Kidney epithelial cell (primary cell): ENCODE measurements at places on chromosomes 4 and X. TPM values are rescaled to one million over a fixed set of nuclear protein-coding genes. Genes with fewer than 3 reads are reported as not detected.

- DNase-seq = no peak
These were observed 10.8 kb downstream of the CTBP1 start for GRCh38 chr4:1237981-1238675.

GRCh38 chrX:16695079-16695676, 17.3 kb downstream of the CTPS2 start:
- no peak for DNase-seq

The ERAS gene
- total RNA-seq = not detected in 2 replicates

DNA sequence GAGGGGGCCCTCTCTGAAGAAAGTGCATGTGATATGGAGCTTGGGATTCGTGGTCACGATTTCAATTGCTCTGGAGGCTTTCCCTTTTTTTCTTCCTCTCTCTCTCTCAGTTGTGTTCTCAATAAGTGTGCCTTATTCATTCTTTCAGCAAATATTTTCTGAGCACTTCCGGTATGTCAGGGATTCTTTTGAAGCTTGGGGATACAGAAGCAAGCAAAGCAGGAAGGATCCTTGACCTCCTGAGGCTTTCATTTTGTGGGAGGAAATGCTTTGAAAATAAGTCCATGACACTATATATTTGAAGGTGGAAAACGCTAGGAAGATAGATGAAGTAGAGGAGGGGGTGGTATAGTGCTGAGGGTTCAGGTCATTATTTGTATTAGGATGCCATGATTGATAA, 12.6 kb upstream of the GABRE start:
- no peak for DNase-seq

DNA sequence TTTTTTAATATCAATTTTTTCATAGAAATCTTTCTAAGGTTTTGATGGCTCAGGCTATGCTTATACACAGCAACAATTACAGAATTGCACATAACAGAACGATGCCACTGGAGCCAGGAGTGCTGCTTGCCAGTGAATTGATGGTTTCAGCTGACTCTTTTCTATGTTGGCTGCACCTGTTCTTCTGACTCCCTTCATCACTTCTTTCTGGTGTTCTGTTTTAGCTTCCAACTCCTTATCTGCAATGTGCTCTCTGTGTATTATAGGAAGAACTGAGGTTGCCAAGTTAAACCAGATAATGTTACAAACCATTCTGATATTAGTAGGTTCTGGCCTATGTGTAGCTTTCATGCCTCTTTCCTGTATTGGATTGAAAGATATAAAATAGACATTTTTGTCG, 11.6 kb upstream of the VEGFD start:
- DNase-seq = no peak

GRCh38 chr4:19514276-19515070, 737.2 kb upstream of the SLIT2 start:
- DNase-seq = no peak

The MAGEB2 gene
- total RNA-seq = not detected in 2 replicates

DNA sequence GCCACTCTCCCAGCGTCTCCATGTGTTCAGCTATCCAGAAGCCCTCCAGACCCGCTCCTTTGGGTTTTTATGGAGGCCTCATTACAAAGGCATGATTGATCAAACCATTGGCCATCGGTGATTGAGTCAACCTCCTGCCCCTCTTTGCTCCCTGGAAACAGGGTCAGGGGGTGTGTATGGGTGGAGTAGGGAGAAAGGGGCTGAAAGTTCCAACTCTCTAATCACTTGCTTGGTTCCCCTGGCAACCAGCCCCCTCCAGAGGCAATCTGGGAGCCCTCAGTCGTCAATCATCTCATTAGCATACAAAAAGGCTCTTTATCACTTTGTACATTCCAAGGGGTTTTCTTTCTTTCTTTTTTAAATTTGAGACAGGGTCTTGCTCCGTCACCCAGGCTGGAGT, 2.3 kb downstream of the TRIM2 start:
- no peak for DNase-seq

- no peak for DNase-seq
These were observed 1156.1 kb downstream of the FAT4 start for GRCh38 chr4:126470862-126471261.

The SEL1L3 gene
- 114 and 123 TPM in 2 replicates for total RNA-seq

The TMSB15C gene
- total RNA-seq = 8.8 and 9.1 TPM in 2 replicates

DNA sequence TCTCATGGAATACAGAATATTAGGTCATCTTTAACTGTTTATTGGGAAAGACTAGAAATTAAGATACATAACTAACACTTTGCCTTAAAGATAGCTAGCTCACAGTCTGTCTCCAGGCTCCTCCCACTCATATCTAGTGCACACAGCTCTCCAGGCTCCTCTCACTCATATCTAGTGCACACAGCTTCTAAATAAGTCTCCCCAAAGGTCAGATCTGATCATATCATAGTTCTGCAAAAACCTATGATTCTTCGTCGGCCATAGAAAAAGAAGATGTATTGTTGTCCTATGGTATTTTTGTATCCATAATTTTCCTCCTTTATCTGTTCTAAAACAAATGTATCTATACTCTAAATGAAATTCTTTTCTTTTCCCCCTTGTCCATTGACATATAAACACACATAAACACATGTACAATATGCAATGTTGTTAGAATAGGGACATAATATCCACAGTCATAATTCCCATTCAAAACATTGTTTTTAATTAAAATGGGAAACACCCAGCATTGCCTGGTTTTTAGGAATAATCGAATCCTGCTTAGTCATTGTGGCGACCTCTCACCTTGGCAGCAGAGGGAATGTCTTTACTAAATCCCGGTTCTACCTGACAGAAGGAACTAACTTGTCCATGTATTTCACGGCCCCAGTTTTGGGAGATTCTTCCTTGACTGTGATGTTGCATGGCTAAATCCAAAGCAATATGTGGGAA, 1282.0 kb downstream of the PCDH7 start:
- no peak for DNase-seq

- DNase-seq = no peak
These were observed 54.6 kb upstream of the VCX start for GRCh38 chrX:7788334-7788733.

DNA sequence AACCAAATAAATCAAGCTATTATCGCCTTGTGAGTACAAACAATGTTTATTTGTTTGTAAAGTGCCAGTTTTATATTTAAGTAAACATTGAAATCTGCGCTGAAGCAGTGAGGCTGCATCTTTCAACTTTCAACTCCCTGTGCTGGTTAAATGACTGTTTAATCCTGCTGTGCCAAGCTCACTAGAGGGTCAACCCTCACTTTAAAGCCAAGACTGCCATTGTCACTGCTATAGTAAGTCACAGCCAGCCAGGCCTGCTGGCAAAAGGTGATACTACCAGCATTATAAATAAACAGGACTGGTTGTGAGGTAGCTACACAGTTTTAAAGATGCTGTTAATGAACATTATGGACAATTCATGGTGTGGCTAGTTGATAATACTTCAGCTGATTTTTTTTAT, 34.6 kb downstream of the EFHC2 start:
- DNase-seq = no peak

DNA sequence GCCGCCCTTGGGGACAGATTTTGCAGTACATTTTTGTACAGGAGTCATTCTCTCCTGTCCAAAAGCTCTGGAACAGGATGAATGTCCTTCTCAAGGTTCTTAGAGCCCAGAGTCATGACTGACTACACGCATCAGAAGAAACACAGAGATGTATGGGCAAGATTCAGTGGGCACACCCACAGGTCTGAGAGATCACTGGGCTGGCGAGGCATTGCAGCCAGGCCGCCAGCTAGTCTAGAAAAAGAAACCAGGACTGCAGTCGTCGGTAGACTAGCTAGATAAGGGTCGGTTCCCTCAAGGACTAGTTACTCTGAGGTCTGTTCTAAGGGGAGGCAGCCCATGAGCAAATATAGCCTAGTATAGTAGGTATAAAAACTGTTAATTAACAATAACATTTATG, 19.8 kb downstream of the GBA3 start:
- no peak for DNase-seq

The PABPC4L gene
- total RNA-seq = 0.75 and 1.1 TPM in 2 replicates

GRCh38 chr4:48742412-48742811, 37.7 kb downstream of the FRYL start:
- DNase-seq = no peak

DNA sequence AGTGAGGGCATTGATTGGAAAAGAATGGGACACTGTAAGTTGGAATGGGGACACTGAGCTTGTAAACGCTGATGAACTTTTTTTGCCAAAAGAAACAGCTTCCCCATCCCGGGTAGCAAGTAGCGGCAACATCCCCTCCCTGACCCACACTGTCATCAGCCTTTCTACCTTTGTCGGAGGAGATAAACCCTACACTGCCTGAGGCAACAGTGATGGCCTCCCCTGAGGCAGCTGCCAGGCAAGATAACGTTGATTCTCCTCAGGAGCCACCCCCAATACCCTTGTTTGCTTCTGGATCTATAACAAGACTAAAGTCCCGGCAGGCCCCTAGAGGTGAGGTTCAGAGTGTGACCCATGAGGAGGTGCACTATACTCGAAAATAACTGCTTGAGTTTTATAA, 10.3 kb upstream of the RAB33B start:
- DNase-seq = no peak

DNA sequence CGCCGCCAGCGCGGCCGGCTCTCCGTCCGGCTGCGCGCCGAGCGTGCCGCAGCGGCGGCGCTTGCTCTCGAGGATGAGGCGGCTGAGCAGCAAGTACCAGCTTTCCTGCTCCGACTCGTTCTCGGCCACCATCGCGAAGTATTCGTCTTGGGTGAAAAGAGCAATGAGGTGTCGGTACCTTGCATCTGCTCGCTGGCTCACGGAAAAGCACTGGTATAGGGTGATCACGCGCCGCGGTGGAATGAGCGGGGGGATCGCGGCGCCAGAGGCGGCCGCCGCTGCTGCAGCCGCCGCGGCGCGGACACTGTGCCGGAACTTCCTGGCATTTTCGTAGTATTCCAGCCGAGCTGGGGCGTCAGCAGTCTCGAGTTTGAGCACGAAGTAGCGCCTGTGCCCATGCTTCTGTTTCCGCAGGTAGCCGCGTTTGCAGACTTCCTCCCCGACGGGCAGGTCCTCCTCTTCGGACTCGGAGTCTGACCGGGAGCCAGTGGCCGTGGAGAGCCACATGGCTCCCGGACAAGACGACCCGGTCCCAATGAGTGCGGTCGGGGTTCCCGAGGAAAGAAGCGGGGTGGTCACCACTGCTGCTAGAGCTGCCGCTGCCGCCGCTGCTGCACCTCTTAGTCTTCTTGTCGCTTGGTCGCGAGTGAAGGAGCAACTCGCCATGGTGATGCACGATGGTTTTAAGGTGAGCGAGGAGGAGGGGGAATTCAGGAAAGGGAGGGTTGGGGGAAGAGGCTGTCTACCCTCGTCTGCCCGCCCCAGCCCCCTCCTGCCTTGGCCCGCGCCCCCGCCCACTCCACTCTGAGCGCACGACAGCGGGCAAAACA, 469 bp downstream of the IRS4 start:
- no peak for DNase-seq

- no peak for DNase-seq
These were observed 886.8 kb downstream of the NLGN4X start for GRCh38 chrX:5341902-5342301.

- DNase-seq = no peak
These were observed 46.5 kb downstream of the ZFYVE28 start for GRCh38 chr4:2371765-2372487.

DNA sequence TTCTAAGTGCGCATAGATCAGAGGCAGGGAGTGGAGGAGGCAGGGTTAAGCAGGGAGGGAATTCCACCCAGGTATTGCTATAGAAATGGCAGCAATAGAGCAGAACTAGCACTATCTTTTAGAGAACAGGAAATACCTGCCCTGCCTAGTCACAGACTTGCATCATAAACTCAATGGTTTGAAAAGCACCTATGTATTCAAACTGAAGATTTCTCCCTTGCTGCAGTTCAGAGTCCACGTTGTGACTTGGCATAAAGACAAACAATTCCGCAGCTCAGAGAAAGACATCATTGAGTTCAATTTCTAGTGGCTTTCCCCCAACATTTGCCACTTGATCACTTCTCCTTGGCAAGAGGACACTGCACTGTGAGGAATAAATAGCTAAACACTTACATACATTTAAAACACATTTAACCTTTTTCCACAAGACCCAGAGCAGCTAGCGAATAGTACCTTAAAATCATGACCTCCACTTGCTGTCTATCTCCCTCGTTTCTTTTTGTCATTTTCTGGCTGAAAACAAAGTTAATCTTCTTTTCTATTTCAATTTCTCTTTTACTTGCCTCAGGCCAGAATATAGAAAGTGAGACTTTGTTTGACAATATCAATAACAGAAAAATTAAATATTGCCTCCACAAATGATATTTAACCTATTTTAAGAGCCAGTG, 42.4 kb downstream of the SLC7A11 start:
- peak; percentile 70 for DNase-seq

The GLUD2 gene
- total RNA-seq = 0.55 and 0.92 TPM in 2 replicates

GRCh38 chrX:19627081-19627480, 111.8 kb upstream of the MAP3K15 start:
- DNase-seq = no peak

The CHRDL1 gene
- total RNA-seq = 5.6 and 7.5 TPM in 2 replicates

GRCh38 chrX:10633722-10634121, 13.3 kb upstream of the MID1 start:
- DNase-seq = peak; percentile 85

DNA sequence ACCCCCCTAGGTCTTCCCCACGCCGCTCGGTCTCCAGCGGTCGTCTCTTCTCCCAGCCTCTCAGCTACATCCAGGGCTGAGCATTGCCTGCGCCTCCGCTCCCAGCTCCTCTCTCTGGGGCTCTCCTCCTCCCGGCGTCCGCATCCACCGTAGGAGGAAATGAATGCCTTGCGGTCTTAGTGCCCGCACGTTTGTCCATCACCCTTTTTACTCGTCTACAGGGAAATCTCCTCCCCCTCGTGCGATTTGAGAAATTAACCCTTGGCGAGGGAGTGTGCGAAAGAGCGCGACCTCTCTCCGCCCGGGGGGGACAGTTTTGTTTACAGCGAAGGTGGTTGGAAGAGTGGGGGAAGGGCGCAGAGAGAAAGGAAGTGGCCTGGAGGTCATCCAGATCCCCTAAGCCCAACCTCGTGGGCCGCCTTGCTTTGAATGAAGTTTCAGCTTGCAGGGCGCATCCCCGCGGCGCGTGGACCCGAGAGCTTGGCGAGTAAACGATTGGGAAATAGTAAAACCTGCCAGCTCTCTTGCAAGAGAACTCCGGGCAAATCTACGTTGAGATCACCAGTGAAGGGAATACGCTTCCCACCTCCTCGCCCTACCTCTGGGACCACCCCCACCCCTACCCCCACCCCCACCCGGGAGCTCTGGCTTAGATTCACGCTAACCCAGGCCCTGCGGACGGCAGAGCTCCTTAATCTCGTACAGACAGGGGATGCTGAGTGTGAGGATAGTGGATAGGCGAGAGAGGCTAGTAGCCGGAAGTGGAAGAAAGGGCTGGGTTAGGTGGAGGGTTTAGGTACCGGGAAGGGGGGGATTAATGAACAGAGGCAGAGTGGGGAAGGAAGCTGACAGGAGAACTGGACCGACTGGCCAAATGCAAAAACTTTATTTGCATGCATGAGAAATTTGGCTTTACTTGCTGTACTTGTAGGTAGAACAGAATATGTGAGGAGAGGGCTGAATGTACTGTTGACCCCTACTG, at the start of gene ELOVL6:
TSS of gene ELOVL6 (minus strand) at position 181 of the 982 bp plus-strand sequence. CDS start 280 bp downstream, outside the sequence.
- DNase-seq = no peak

The BEX2 gene
- total RNA-seq = 74.2 and 81.3 TPM in 2 replicates
